Amniotic stem cell (primary cell): ENCODE measurements at places on chromosomes 16 and 17.

DNA sequence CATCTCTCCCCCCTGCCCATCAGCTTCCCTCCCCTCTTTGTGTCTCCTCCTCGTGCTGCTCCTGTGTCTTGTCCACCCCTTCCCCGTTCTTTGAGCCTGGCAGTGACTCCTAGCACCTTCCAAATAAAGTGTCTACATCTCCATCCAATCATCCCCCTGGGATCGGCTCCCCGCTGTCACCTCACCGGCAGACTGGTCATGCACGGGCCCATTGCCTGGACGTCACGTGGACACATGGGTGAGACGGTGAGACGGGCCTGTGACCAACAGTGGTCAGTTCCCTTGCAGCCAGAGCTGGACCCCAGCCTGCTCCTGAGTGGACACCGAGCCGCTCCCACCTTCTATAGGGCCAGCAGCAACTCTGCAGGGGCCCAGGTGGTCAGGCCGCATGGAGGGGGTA lies 46.4 kb downstream of the COTL1 start:
- no peak for DNase-seq

DNA sequence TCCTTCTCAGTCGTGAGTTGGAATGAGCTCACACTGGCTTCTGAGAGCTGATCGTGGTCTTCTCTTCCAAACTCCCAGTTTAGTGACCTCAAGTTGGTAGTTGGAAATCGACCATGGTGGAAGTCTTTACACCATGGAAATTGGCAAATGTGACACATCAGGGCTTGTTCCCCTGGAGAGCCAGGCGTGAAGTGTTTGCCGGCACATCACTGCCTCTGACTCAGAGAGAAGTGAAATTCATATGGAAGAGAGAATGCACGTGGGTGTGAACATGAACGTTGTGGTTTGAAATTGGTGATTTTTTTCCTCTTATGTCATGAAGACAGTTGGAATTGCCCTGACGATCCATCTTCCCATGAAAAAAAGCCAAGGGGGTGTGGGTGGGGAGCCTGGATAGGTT lies 47.4 kb downstream of the AXIN2 start:
- DNase-seq, result peak; percentile 4

- no peak for DNase-seq
Measured at GRCh38 chr16:54503011-54503855, 216.6 kb upstream of the IRX3 start.

- DNase-seq, result no peak
Measured at GRCh38 chr16:750485-750884, 9.7 kb upstream of the CIAO3 start.

- no peak for DNase-seq
Measured at GRCh38 chr17:58759522-58759921, 3.9 kb downstream of the PPM1E start.

DNA sequence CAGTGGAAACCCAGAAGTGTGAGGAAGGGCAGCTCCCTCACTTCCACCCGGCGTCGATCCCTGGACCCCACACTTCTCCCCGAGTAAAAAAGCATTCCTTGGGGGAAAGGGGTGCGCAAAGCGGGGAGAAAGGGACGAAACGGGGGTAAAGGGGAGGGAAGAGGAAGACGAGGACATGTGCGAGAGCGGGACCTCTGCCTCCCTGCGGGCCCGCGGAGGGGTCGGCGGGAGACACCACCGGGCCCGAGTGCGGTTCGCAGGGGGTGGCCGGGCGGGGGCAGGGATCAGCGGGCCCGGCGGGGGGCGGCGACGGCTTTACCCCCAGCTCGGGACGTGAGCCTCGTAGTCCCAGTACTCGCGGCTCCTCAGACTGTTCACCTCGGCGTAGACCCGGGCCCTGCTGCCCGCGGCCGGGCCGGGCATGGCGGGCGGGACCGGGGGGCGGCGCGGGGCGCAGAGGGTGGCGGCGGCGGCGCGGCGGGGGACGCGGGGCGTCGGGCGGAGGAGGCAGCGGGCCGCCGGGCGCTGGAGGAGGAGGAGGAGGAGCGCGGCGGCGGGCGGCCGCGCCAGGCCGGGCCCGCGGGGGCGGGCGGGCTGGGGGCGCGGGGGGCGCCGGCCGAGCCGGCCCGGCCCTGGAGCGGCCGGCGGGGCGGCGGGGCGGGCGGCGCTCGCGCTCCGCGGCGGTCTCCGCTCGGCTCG lies 443 bp downstream of the CSNK2A2 start:
- no peak for DNase-seq

DNA sequence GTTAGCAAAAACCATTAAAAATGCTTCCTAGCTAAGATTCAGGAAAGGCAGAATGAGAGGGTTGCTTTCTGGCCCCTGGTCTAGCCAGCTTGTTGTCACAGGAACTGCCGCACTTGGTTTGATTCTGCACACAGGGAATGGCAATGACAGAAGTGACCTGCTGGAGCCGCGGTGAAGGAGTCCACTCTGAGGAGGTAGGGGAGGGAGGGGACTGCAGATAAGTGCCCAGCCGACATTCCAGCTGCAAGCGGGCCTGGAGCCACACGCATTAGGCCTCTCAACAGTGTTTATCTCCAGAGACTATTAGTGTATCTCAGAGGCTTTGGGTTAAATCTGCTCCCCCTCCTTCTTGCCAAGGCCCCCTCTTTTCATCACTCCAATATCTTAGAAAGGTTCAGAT lies 38.6 kb downstream of the CDRT15 start:
- DNase-seq, result no peak

GRCh38 chr17:80811181-80812105 lies 180.2 kb upstream of the CHMP6 start:
- DNase-seq, result no peak

- DNase-seq, result no peak
Measured at GRCh38 chr17:17871913-17872312, 35.1 kb upstream of the SREBF1 start.

DNA sequence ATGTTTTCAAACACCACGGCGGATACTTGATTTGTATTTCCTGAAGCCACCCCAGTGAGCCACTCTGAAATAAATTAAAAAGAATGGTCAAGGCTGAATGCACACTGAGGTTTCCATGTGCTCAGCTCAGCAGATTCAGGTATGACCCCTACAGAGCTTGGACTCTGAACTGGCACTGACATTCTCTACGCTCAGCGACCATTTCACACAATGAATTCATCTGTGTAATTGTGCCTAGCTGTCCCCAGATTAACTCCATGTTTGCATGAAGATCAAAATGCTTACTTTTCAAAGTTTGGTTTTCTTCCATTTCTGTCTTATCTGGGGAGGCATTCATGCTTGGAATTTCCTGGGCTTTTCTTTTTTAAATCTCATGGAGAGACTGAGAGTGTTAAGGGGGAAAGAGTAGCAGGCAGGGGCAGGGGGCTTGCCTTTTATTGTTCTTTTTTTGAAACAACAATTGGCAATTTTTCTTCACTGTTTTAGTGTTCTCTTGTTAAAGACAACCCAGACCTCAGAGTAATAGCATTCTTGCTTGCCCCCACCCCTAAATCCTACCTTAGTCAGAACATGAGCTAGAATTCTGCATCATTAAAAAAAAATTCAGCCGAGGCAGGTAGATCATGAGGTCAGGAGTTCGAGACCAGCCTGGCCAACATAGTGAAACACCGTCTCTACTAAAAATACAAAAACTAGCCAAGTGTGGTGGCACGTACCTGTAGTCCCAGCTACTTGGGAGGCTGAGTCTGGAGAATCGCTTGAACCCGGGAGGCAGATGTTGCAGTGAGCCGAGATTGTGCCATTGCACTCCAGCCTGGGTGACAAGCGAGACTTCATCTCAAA lies 85.5 kb upstream of the HNF1B start:
- DNase-seq, result no peak

- no peak for DNase-seq
Measured at GRCh38 chr17:49990331-49990730, 4.7 kb downstream of the DLX3 start.

DNA sequence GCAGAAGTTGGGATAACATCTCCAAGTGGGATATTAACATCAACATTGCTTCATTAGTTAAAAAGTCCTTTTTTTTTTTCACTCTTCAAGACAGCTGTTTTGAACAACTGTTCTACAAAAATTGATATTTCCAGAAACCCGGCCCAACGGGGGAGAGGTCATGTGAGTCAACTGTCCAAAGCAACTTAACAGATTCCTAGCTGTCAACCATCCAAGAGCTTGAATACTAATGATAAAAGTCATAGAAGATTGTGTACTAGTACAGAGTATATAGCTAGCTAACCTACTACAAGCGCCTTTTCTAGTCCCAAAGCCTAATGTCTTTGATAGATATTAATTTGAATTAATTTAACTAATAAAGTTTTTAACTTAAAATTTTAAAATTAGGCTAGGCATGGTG lies 172.0 kb downstream of the CYB561 start:
- DNase-seq, result no peak

- DNase-seq, result no peak
Measured at GRCh38 chr17:28917029-28917428, 14.2 kb upstream of the DHRS13 start.
